Cardiac fibroblast (primary cell): ENCODE measurements at places on chromosomes 5 and 9.

DNA sequence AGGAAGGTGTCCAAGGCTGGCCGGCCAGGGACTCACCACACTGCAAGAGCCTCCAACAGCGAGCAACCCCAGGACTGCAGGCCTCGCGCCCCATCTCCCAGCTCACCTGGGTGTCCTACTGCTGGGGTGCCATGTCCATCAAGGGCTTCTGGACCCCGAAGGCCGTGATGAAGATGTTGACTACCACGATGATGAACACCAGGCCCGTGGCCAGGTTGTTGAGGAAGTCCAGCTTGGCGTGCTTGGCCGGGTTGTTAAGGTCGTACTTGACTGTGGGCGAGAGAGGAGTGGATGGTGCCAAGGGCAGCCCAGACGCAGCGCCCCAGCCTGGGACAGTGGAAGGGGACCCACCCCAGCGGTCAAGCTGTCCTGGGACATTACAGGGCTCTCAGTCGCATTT, 9.3 kb downstream of the NINJ1 start:
- no peak for DNase-seq

DNA sequence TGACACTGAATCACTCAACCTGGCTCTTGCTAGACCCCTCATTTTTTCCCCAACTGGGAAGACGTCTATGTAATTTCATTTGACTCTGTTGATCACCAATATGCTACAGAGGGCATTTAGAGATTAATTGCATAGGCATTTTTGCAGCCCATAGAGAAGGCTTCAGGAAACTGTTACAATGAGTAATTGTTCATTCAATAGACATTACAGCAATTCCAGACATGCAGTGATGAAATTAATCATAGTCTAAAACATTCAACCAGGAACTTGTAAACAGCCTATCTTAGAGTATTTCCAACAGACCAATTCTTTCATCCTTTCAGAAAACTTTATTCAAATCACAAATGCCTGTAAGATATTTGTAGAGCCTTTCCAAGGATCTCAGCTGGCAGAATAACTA, 122.3 kb downstream of the MARCHF11 start:
- DNase-seq: peak; percentile 9

DNA sequence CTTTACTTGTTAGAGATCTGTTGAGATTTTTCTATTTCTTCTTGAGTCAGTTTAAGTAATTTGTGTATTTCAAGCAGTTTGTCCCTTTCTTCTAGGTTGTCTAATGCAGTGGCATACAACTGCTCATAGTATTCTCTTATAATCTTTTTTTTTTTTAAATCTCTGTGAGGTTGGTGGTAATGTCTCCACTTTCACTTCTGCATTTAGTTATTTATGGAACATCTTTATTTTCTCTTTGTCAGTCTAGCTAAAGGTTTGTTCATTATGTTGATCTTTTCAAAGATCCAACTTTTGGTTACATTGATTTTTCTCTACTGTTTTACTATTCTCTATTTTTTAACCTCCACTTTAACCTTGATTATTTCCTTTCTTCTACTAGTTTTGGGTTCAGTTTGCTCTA, 13.8 kb downstream of the FOXE1 start:
- DNase-seq: no peak

DNA sequence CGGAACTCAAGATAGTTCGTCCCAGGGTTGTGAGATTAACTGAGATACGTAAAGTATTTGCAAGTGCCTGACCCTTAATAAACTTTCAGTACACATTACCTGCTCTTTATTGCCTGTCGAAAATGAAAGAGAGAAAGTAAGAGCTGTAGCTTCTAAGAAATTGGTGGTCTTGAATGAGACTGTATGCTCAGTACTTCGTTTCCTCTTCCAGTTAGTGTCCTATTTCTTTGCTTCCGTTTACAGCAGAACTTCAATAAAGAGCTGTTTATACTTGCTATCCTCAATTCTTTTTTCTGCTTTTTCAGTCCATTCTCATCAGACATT, 534 bp downstream of the SRFBP1 start:
- DNase-seq: peak; percentile 26

- no peak for DNase-seq
These were observed 83.6 kb downstream of the SMC2 start for GRCh38 chr9:104177676-104178075.

DNA sequence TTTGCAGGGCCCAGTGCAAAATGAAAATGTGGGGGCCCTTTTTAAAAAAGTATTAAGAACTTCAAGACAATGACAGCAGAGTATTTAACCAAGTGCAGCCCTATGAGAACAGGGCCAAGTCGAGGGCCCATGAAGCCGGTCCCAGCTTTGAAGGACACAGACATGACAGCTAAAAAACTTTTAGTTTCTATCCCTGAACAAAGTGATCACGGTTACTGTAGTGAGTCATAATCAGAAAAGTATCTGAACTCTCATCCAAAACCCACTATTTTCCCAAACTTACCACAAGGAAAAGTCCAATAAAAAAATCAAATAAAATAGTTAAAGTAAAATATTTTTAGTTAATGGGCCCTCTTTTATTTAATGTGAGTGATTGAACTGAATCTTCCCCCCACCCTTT, 126.0 kb downstream of the MEF2C start:
- DNase-seq: no peak

- no peak for DNase-seq
These were observed 9.4 kb upstream of the TNFAIP8 start for GRCh38 chr5:119346394-119346793.

DNA sequence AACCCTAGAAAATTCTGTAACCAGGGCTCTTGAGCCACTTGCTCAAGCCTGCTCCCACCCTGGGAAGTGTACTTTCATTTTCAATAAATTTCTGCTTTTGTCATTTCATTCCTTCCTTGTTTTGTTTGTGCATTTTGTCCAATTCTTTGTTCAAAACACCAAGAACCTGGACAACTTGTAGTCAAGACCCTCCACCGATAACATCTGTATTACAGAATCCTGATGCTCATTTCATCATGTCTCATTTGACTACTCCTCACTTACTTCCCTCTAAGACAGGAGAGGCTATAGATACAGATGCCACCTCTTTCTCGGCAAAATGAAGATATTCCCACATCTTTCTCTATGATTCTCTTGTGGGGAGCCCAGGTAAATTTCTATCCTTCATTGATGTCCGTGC, 183.5 kb downstream of the TMEM232 start:
- no peak for DNase-seq

- no peak for DNase-seq
These were observed 130.0 kb downstream of the ADAMTS16 start for GRCh38 chr5:5270161-5270560.

- DNase-seq: no peak
These were observed 1.2 kb upstream of the NSD1 start for GRCh38 chr5:177132136-177133095.

DNA sequence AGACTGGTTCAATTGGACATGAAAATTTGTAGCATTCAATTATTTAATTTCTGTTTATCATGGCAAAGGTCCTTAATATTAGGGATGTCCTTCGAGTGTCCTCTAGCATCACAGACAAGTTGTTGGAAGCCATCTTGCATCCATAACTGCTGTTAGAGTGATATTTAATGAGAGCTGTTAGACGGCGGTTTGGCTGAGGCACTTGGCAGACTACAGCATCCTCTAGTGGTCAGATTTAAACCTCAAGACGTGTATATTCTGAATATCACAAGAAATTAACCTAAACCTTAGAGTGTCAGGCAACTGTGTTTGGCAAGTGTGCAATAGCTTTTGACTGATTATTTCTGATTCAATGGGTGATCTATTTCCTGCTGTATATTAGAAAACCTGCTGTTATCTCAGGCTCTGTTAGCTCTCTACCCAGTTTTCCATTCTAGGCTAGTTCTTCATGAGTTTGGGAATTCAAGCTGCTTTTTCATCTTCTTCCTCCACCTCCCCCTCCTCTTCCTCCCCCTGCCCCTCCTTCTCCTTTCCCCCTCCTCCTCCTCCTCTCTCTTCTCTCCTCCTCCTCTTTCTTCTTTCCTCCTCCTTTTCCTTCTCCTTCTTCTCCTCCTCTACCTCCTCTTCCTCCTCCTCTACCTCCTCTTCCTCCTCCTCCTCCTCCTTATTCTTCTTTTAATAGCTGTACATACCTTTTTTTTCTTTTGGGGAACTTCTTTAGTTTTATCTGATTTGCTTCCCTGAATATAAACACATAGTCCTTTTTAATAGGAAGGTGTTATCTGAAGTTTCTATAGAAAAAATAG, 8.6 kb downstream of the SPINK1 start:
- peak; percentile 74 for DNase-seq

- DNase-seq: no peak
These were observed 148.3 kb upstream of the MOCS2 start for GRCh38 chr5:53257806-53258373.

DNA sequence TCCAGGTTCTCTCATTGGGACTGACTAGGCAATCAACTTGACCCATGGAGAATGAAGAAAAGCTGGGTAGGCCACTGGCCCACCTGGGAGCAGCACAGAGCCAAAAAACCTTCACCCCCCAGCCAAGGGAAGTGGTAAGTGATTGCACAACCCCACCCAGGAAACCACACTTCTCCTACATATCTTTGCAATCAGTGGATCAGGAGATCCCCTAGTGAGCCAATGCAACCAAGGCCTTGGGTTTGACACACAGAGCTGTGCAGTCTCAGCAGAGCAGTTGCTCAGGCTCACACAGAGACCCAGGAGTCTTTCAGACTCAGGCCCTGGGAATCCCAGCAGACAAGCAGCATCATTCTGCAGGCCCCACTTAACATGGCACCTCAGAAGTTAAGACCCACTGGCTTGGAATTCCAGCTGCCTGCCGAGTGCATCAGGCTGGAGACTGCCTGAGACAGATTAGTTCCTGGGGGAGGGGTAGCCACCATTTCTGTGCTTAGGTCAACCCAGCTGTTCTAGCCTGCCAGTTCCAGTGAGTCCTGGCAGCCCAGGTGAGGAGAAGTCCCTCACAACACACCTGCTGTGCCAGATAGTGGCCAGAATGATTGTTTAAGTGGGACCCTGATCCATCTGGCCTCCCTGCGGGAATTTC, 136.4 kb downstream of the SAXO1 start:
- no peak for DNase-seq

- no peak for DNase-seq
These were observed 6.1 kb downstream of the FLT4 start for GRCh38 chr5:180643191-180643851.

DNA sequence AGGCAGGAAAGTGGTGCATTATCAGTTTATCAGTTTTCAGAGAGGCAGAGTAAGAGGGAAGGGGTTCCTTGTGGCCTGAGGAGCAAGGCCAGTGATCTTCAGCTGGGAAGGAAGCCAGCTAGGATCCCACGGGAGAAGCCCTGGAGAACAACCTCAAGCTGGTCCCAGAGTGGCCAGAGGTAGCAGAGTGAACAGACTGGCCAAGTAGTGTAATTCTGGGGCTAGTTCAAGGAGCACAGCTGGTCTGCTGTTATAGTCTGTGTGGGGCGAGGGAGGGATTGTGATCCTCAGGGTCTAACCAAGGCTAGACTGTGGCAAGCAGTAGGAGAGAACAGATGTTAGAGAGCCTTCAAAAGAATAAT, 164.6 kb downstream of the CARTPT start:
- peak; percentile 20 for DNase-seq

GRCh38 chr9:30757723-30758122, 1626.7 kb upstream of the ACO1 start:
- no peak for DNase-seq

- DNase-seq: peak; percentile 96
These were observed 33.4 kb downstream of the ARHGAP26 start for GRCh38 chr5:142803428-142804125.

- no peak for DNase-seq
These were observed 581.1 kb downstream of the CAAP1 start for GRCh38 chr9:26311463-26311995.

- peak; percentile 71 for DNase-seq
These were observed 11.9 kb upstream of the SRFBP1 start for GRCh38 chr5:121949885-121950284.

- DNase-seq: no peak
These were observed 88.5 kb upstream of the SLC25A48 start for GRCh38 chr5:135745897-135746500.
